ENCODE measurements at places on chromosomes 16 and 17. TPM values are rescaled to one million over a fixed set of nuclear protein-coding genes. Genes with fewer than 3 reads are reported as not detected.

EVPLL gene
- total RNA-seq, result 2.8 TPM

TP53TG3 gene
- not detected for total RNA-seq

PERCC1 gene
- not detected for total RNA-seq

KRTAP2-1 gene
- not detected for total RNA-seq

VAT1L gene
- 0.38 TPM for total RNA-seq

BEAN1 gene
- total RNA-seq, result 0.15 TPM

PPP1R1B gene
- 23.9 TPM for total RNA-seq

PRSS8 gene
- 75.4 TPM for total RNA-seq

SLC12A3 gene
- total RNA-seq, result not detected

SPATA32 gene
- total RNA-seq, result not detected

CACNG1 gene
- total RNA-seq, result not detected

ABCA10 gene
- total RNA-seq, result 9.8 TPM

AXIN2 gene
- 53.4 TPM for total RNA-seq

PABPN1L gene
- total RNA-seq, result not detected

NPIPA2 gene
- total RNA-seq, result 8.5 TPM

KCNG4 gene
- not detected for total RNA-seq

HS3ST4 gene
- 0.18 TPM for total RNA-seq

GGT6 gene
- total RNA-seq, result 3.7 TPM

CRHR1 gene
- total RNA-seq, result not detected

ESRP2 gene
- total RNA-seq, result 64.5 TPM

FOXL1 gene
- total RNA-seq, result 0.83 TPM

BAHCC1 gene
- 19.9 TPM for total RNA-seq

CLEC18B gene
- total RNA-seq, result 1.2 TPM

ABCA8 gene
- total RNA-seq, result 38.3 TPM

DUS1L gene
- 85.1 TPM for total RNA-seq

ZG16 gene
- total RNA-seq, result not detected

HOXB7 gene
- 2.4 TPM for total RNA-seq

OR3A3 gene
- total RNA-seq, result not detected

Measured in lower lobe of right lung (tissue), 2 donors.